ENCODE measurements at places on chromosomes 13 and 19.

DNA sequence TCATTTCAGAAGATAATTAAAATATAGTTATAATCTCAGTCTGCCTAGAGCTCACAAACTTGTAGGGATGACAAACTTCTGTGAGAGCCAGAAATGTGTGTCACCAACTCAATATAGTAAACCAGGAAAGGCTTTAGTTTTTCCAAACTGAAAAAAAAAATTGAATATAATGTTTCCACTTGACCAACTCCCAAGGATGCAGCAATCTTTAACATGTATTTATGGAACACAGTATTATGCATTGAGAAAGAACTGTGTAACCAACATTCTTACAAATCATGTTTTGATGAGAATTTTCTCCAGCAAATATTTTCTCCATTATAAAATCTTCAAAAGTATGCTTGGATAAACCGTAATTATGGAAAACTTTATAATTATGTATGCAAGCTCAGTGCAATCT is 50.1 kb upstream of the KLF12 start:
- DNase-seq, result no peak

DNA sequence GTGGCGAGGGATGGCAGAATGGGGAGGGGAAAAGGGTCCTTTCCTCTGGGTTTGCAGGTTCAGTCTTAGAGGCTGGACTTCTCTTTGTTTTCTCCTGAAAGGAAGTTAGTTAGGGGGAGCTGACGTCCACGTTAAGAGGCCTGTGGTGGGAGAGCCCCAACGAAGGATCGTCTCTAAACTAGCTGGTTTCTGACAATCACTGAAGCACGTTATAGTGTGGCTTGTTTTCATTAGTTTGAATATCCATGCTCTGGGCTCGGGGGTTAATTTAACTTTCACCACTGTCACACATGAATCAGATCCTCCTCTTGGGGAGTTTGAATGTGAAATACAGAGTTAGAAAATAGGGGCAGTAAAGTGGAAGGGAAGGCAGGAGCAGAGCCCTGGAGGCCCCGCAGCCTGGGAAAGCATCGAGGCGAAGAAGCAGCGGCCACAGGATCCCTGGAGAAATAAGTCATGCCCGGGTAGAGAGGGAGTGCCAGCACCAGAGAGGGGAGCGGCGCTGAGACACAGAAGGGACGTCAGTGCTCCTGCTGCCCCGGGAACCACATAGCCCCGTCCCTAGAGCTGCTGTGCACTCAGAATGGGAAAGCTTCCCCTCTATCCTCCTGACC is 31.1 kb upstream of the AMER2 start:
- DNase-seq, result no peak

- no peak for DNase-seq
Observed at GRCh38 chr19:39032063-39032918, at the start of gene FBXO27. Gene FBXO27, minus strand, starts transcription at chr19:39032549. Its CDS starts 322 bp downstream, at chr19:39032227.

GRCh38 chr19:18435178-18435841 is 2.6 kb downstream of the ISYNA1 start:
- DNase-seq, result no peak

- DNase-seq, result no peak
Observed at GRCh38 chr19:33998739-33999345, 173.5 kb upstream of the LSM14A start.

GRCh38 chr13:99356262-99357091 is 49.3 kb upstream of the GPR183 start:
- DNase-seq, result no peak

- no peak for DNase-seq
Observed at GRCh38 chr13:98324105-98324504, 147.0 kb upstream of the RNF113B start.

GRCh38 chr13:22073718-22074117 is 402.8 kb downstream of the FGF9 start:
- no peak for DNase-seq

Data from activated T-cell treated with anti-CD3 and anti-CD28 coated beads for 4 hours (primary cell).